Endothelial cell (in vitro differentiated cells): ENCODE measurements at places on chromosomes 7 and 10. TPM values are rescaled to one million over a fixed set of nuclear protein-coding genes. Genes with fewer than 3 reads are reported as not detected.

GRCh38 chr10:127034790-127035189 lies 129.6 kb downstream of the DOCK1 start:
- DNase-seq = no peak

- no peak for DNase-seq
Measured at GRCh38 chr7:99392046-99392445, 16.4 kb downstream of the PDAP1 start.

DNA sequence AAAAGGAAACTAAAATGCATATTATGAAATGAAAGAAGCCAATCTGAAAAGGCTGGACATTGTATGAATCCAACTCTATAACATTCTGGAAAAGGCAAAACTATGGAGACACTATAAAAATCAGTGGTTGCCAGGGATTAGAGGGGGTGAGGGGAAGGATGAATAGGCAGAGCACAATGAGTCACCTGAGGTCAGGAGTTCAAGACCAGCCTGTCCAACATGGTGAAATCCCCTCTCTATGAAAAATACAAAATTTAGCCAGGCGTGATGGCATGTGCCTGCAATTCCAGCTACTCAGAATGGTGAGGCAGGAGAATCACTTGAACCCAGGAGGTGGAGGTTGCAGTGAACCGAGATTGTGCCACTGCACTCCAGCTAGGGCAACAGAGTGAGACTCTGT lies 324.8 kb upstream of the PHYHIPL start:
- DNase-seq = no peak

GRCh38 chr7:17769918-17770317 lies 170.4 kb downstream of the SNX13 start:
- DNase-seq = peak; percentile 67

DNA sequence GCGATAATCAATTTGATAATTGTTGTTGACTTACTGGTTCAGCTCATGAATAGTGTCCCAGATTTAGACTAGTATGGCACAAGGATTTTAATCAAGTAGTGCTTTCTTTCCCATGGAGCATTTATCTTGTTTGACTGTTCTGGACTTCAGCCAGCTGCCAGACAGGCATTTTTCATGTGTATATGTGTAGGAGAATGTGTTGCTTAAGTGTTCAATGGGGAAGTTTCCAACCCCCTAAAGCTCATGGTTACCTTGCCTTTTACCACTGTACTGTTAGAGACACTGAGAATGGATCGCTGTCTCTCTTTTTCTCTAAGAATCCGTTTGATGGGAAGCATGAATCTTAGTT lies 103.9 kb downstream of the LRRC4 start:
- DNase-seq = no peak

- DNase-seq = no peak
Measured at GRCh38 chr7:91249506-91250233, 14.6 kb upstream of the FZD1 start.

DNA sequence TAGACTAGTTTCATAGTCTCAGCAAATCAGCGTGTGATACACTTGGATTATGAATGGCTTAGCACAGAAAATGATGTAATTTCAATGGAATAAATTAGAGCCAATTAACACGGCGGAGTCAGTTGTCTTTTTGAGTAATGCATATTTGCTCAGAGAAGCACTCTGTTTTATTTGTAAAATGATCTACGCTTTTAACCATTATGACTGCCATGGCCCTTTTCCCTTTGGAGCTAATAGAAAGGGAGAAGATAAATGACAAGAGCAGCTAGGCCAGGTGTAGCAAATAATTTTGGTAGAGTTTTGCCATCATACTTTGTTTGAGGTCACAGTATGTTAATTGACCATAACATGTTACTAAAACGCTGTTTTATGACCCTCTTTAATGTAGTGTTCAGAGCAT lies 86.8 kb downstream of the GPR158 start:
- no peak for DNase-seq

- no peak for DNase-seq
Measured at GRCh38 chr10:78970261-78970660, 98.5 kb upstream of the ZMIZ1 start.

DNA sequence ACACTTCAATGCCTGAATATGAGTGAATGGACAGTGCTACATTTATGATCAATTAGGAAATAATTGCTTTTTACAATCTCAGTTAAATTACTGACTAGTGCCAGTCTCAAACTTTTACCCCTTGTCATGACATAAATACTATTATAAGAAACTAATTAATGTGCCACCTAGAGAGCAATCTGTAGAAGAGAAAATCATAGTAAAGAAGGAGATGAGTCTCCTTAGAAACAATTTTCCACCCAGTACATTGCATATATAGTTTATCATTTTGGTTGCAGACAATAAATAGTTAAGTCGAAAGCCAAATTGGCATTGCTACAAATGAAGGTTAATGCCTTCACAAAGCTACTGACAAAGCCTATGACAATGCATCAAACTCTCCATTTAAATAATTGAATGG lies 68.6 kb downstream of the SLC13A1 start:
- no peak for DNase-seq

GRCh38 chr7:135584362-135585353 lies 26.9 kb downstream of the NUP205 start:
- DNase-seq = no peak

GRCh38 chr10:2438248-2438939 lies 629.0 kb upstream of the PFKP start:
- DNase-seq = no peak

Gene HMX2
- total RNA-seq = not detected

Gene IL6
- not detected for total RNA-seq

Gene SP8
- total RNA-seq = 0.82 TPM

Gene DPYSL4
- total RNA-seq = 15.0 TPM

Gene OPALIN
- not detected for total RNA-seq

Gene HYAL4
- 3.1 TPM for total RNA-seq
